ENCODE measurements at places on chromosomes 7 and 10.

DNA sequence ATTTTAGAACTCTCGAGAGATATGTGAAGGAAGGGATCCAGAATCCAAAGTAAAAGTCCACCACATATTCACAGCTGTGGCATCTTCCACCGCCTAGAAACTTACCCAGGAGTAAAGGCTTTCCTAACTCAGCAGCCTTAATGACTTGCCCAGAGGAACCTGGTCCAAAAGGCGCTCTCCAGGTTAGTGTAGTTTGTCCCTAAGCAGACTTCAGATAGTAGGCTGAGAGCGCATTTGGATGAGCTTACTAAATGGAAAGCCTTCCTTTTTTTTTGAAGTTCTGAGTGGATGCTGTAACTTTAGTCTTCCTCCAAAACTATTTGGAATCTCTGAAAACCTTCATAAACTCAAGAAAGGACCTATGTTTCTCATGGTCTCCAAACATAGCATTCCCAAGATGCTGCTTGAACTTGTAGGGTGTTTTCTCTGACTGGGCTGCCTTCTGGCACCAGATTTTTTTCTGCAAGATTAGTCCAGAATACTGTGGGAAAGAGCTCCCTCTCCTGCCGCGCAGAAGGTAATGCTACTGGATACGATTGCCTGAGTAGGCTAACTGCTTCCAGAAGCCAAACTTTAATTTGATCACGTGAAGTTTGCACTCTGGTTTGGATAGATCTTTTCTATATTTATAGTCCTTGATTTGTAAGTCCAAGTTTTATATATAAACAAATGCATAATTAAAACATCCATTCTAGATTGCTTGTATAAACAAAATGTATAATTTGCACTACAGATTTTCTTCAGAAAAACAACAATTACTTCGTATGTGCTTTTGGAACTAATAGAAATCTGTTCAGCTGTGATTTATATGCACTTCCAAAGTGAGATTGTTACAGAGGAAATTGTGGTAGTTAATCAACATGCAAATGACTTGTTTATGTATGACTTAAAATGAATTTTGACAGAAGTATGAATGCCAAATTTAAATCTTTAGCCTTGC lies 19.6 kb upstream of the GPR37 start:
- DNase-seq: no peak

GRCh38 chr7:99740573-99741440 lies 5.8 kb upstream of the CYP3A7 start:
- DNase-seq: no peak

GRCh38 chr10:133415752-133416151 lies 8.7 kb downstream of the SPRN start:
- DNase-seq: no peak

DNA sequence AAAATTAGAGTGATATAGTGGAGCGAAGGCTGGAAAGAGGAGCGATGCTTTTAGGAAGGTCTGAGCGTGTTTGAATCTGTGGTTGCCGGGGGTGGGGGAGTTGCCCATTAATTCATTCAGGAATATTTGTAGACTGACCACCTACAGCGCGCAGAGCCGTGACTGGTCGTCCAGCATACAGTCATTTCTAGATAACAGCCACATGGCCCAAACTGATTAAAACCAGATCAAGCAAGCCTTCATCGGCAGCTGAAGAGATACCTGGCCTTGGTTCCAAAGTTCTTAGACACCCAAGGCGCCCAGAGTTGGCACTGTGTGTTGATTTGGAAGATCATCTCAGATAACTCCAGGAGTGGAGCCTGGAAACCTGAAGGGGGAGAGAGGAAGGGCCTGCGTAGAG lies 1.7 kb downstream of the PROSER2 start:
- DNase-seq: no peak

DNA sequence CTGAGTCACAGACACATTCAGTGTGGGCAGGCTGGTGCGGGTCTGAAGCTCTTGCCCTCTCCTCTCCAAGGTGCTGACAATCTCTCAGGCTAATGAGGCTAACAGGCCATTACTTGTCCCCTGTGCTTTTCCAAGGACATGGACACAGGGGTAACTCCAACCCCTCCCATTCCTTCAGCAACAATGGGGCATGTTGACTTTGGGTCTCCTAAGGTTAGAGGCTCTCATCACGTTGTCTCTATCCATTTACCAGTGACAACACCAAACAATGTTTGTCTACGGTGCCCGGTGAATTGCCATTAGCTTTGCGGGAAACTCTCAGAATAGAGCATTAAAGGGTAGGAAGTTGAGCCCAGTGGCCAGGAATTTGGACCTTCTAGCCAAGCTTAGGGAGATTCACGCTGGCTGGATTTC lies 101.6 kb upstream of the TNS3 start:
- no peak for DNase-seq

DNA sequence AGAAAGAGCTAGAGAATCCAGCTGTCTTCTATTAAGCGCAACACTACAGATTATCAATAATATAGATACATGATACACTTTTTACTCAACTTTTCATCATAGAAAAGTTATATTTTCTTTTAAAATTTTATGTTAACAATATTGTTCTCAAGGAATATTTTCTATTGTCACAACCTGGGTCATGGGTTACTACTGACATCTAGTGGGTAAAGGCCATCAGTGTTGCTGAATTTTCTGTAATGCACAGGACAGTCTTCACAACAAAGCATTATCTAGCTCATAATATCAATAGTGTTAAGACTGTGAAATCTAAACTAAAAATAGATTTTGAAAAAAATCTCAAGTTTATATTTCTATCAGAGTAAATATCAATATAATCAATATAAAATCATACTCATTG lies 209.8 kb downstream of the ZNF33B start:
- no peak for DNase-seq

DNA sequence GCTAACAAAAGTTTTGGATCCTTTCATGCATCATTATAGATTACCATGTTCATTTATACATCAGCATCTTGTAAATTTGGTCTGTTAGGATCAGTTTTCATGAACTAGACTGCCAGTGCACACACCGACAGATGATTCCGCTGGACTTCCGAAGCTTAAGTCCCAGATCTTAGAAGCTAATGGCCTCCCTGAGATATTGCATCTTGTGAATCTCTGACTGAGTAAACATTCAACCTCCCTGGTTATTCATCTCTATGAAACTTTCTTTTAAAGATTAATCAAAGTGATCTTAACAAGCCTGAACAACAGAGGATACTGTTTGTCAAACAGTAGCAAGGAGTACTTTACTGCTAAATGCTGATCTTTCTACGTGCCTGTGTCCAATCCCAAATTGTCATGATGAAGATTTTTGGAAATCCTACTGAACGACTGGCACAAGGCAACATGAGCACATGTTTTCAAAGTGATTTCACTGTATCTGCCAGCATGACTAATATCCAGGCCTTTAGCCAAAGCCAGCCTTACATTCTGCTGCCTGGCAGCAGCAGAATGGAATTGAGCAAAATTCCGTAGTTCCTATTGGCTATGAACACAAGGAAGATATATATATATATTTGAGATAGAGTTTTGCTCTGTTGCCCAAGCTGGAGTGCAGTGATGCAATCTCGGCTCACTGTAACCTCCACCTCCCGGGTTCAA lies 91.3 kb upstream of the ANK3 start:
- no peak for DNase-seq

DNA sequence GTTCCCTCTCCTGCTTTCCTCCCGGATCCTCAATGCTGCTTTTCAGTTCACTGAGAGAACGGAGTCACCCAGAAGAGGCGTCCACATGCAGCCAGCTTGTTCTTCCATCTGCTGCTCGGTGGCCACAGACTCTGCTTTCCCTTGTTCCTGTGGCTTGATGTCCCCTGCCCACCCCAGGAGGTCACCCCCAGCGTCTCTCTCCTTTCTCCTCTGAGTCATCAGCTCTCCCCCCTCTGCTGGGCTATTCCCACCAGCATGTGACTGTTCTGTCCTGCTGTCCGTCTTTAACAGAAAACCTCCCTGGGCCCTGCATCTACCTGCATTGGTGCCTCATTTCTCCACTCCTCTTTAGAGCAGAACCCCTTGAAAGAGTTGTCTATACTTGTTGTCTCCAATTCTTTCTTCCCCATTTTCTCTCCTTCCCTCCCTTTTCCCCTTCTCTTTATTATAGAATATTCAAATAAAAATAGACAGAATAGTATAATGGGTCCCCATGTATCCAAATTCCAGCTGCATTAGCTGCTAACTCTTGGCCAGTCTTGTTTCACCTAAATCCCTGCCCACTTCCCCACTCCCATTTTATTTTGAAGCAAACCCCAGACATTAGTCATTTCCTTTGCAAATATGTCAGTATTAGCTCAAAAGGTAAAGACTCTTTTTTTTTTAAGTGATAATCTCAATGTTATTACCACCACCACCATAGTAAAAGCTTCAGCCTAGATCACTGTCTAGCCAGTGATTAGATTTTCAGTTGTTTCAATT lies 4.1 kb downstream of the ZNF282 start:
- DNase-seq: no peak

DNA sequence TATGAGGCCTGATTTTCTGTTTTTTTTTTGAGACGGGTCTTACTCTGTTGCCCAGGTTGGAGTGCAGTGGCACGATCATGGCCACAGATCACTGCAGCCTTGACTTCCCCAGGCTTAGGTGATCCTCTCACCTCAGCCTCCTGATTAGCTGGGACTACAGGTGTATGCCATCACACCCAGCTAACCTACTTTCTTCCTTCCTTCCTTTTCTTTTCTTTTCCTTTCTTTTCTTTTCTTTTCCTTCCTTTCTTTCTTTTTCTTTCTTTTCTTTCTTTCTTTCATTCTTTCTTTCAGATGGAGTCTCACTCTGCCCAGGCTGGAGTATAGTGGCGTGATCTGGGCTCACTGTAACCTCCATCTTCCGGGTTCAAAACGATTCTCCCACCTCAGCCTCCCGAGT lies 3.8 kb downstream of the SRRT start:
- DNase-seq: no peak

GRCh38 chr7:158047391-158048059 lies 540.1 kb downstream of the PTPRN2 start:
- no peak for DNase-seq

GRCh38 chr10:78081292-78081691 lies 47.6 kb downstream of the RPS24 start:
- no peak for DNase-seq

- no peak for DNase-seq
These were observed 19.1 kb upstream of the TNKS2 start for GRCh38 chr10:91779011-91779605.

- DNase-seq: no peak
These were observed 285.5 kb downstream of the HPSE2 start for GRCh38 chr10:98950106-98950505.

GRCh38 chr7:132895231-132895630 lies 186.7 kb downstream of the CHCHD3 start:
- DNase-seq: no peak

Data from activated CD4-positive, CD25-positive, alpha-beta regulatory T cell treated with anti-CD3 and anti-CD28 coated beads, Interleukin-2, amount 50 U/mL, for 72 hours (primary cell).